IMR-90 (cell line): ENCODE measurements at places on chromosomes 12 and 14. TPM values are rescaled to one million over a fixed set of nuclear protein-coding genes. Genes with fewer than 3 reads are reported as not detected.
A peak's percentile ranks its signal among the peaks of the same experiment; 100 is the strongest.

Gene SERPINA10
- total RNA-seq: not detected in 2 replicates

DNA sequence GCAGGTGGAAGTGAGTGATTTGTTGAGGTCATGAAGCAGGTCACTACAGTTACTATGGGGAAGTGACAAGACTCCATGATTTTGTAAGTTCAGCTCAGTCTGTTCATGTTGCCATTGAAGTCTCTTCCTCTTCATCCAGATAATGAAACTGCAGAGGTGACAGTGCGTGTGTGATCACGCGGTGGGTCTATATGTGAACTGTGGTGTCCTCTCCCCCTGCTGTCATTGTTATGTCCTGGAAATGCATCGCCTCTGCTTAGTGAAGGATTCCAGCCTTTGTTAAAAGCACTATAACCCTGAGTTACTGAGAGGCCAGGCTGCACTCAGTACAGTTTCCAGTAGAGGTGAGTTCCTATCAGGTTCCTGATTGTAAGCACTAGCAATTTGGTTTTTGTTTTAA is 216.2 kb upstream of the RMST start:
- no peak for DNase-seq

DNA sequence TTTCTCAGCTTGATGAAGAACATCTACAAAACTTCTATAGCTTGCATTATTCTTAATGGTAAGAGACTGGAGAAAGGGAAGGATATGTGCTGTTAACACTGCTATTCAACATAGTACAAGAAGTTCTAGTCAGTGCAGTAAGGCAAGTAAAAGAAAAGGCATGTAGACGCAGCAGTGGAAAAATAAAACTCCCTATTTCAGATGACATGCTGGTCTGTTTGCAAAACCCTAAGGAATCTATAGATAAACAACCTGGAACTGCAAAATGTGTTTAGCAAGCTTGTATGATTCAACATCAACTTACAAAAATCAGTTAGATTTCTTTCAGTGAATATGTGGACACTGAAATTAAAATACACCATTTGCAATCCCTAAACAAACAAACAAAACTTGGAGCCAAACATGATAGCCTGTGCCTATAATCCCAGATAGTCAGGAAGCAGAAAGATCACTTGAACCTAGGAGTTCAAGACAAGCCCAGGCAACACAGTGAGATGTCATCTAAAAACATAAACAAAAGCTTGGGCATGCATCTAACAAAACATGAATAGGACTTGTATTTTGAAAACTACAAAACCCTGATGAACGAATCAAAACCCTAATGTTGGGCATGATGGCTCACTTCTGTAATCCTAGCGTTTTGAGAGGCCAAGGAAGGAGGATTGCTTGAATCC is 293.6 kb upstream of the RGS6 start:
- peak; percentile 75 for DNase-seq

DNA sequence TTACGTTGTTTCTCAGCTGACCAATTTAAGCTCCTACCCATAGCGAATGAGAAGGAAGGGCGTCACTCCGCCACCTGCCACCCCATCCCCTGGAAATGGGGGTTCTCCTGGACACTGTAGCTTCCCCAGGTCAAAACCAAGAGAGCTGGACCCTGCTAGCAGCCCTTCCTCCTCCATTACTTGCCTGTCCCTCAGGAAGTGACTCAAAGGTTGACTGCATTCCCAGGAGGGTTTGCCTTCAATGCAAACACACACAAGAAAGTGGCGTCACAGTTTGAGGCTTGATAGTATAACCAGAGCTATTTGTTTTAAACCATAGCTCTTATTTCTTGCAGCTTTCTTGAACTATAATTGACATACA is 79.1 kb downstream of the KCNK13 start:
- DNase-seq: peak; percentile 71

Gene TUBA1A
- 2,389 and 2,832 TPM in 2 replicates for total RNA-seq

- DNase-seq: no peak
Measured at GRCh38 chr14:83470959-83471695, 1937.5 kb upstream of the SEL1L start.

DNA sequence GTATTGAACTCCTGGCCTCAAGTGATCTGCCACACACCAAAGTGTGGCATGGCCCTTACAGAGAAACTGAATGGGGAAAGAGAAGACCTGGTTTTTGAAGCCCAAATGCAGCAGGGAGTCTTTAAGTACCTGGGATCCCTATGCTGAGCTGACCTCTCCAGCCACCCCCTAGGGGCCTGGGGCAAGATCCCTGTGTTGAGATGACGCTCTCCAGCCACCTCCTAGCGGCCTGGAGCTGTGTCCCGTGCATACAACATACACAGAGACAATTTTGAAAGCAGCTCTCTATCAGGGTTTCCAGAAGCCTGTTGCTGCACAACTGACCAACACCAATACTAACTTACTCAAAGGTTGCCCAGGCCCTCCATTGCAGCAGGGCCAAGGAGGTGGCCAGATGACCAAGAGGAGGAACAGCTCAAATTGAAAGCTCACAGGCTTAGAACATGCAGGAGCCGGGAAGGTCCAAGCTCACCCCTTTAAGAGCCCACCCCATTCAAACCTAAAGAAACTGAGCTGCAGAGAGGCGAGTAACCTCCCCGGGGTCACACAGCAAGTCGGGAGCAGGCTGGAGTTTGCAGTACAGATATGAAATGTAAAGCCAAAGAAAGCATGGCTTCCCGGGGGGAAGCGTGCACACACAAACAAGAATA is 31.5 kb downstream of the TTC7B start:
- DNase-seq: no peak

- no peak for DNase-seq
Measured at GRCh38 chr14:88195676-88196075, 127.4 kb downstream of the KCNK10 start.

DNA sequence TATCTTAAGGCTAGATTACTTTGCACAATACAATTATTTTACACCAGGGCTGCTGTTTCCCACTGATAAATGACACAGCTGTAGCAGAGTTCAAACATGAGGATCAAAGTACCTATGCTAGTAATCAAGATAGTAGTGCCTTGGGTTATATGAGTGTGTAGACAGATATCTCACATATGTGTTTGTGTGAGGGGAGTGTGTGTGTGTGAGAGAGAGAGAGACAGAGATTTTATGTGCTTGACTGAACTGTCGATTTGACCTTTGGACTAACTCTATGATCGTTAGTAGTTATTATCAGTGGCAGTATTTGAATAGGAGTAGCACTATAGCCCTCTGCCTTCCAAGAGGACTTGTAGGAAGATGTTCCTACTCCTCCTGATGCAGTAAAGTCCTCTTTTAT is 15.5 kb downstream of the PLEKHA5 start:
- DNase-seq: no peak

GRCh38 chr12:99334285-99335056 is 313.1 kb upstream of the GARIN6 start:
- no peak for DNase-seq
